ENCODE measurements at places on chromosomes 12 and 14.

DNA sequence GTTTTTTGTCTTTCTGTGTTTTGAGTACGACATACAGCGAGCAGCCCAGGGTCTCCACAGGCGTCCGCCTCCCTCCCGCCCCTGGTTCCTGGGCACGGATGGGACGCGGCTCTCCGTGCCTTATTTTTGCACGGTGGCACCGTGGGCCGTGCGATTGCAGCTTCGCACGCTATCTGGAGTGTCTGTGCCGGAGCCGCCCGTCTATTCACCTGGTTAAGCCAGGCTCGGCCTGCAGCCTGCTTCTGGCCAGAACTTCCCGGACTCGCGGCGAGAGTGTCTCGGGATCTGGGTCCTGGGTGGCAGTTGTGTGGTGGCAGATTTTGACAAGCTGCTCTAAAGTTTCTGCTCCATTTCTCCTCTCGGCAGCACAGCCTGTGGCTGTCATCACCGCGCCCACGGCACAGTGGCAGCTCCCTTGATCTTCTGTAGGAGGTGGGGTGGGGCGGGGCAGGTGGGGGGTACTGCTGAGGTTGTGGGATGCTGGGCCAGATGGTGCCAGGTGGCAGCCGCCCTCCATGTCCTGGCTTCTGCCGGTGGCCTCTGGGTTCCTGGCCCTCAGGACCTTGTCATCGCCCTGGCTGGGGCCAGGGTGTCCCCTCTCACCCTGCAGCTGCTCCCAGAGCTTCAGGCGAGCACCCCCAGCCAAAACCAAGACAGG, 2.9 kb downstream of the MMP17 start:
- no peak for DNase-seq

DNA sequence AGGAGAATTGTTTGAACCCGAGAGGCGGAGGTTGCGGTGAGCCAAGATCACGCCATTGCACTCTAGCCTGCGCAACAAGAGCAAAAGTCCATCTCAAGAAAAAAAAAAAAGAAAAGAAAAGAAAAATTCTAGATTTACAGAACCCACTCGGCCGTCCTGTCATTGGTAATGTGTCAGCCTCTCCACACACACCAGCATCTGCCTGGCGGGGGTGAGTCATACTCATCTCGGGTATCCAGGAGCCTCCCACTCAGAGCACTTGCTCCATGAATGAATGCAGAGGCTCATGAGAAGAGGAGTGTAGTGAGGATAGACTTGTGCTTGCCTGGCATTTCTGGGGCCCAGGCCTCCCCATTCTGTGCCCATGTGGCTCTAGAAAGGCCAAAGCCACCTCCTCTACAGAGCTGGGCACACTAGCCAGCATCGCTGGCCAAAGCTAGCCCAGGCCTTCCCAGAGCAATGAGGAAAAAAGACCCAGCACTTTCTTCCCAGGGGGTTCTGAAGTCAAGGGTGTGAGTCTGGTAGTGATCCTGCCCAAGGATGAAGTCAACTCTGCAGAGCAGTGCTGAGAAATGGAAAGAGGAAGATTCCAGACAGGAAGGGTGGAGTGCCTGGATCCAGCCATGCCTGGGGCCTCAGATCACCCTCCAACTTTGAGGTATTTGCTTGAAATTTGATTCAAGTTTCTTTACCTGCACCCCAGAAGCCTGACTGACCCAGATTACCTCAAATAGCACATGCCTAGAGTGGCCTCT, 31.2 kb upstream of the KLC1 start:
- no peak for DNase-seq

DNA sequence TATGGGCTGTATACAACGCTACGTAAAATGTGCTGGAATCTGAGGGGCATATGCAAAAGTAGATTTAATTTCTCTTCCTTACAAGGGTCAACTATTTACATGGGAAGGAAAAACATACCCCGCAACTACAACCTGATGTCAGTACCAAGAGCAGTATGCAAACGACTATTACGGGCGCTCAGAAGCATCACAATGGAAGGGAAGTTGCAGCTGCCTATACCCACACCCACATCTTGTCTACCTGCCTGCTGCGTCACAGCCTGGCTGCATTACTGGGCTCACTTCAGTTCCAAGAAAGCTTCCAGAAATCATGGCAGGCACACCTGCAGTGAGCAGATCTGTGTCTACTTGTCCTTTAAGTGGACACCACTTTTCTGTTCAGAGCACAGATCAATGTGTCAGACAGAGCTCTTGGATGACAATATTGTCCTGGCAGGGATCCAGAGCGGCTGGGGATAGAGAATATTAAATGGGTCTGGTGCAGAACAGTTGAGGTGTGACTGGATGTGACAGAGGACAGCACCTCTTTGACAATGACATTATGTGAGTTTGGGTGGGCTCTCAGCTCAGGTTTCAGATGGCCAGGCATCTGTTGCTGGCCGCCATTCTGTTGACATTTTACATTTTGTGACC, 41.5 kb upstream of the GNG2 start:
- no peak for DNase-seq

GRCh38 chr14:67487937-67488893, at the start of gene TMEM229B:
TSS of gene TMEM229B (minus strand) at chr14:67488721. CDS start at chr14:67473923, 14,798 bp downstream.
- no peak for DNase-seq

DNA sequence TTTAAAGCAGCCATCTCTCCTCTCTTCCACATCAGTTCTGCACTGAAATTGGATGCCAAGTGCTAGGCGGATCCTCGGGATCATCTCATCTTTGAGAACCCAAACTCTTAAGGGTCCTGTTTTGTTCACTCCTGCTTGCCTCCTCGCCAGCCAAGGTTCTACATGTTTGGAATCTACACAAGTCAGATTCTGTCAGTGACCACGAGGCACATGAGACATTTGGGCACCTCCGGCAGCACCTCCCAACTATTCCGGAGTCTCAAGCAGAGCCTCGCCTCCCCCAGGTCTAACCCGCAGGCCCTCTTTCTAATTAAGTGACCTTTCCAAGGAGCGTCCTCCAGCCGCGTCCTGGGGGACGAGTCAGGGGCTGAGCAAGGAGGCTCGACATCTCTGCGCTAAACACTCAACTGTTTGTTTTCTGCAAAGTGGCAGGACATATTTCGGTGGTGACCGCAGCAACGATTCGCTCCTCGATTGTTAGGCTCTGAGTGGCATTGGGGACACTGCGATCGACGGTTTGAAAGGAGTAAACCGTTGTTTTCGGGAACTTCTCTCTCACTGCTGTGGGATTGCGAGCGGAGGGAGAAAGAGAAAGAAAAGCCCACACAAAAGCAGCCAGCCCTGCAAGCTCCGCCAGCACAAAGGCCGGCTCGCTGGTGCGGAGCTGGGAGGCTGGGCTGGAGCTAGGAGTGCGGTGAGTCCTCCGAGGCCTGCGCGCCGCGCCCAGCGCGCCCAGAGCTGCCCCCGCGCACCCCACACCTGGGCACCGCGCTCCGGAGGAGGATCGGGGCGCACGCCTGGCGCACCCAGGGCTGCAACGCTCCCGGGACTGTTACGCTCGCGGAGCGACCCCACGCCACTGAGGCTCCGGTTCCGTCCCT, 640 bp downstream of the ARMH4 start:
- no peak for DNase-seq

- DNase-seq: no peak
Observed at GRCh38 chr12:10557766-10558165, 52.1 kb downstream of the EIF2S3B start.

GRCh38 chr12:13005649-13006048, 5.6 kb upstream of the HEBP1 start:
- DNase-seq: no peak

DNA sequence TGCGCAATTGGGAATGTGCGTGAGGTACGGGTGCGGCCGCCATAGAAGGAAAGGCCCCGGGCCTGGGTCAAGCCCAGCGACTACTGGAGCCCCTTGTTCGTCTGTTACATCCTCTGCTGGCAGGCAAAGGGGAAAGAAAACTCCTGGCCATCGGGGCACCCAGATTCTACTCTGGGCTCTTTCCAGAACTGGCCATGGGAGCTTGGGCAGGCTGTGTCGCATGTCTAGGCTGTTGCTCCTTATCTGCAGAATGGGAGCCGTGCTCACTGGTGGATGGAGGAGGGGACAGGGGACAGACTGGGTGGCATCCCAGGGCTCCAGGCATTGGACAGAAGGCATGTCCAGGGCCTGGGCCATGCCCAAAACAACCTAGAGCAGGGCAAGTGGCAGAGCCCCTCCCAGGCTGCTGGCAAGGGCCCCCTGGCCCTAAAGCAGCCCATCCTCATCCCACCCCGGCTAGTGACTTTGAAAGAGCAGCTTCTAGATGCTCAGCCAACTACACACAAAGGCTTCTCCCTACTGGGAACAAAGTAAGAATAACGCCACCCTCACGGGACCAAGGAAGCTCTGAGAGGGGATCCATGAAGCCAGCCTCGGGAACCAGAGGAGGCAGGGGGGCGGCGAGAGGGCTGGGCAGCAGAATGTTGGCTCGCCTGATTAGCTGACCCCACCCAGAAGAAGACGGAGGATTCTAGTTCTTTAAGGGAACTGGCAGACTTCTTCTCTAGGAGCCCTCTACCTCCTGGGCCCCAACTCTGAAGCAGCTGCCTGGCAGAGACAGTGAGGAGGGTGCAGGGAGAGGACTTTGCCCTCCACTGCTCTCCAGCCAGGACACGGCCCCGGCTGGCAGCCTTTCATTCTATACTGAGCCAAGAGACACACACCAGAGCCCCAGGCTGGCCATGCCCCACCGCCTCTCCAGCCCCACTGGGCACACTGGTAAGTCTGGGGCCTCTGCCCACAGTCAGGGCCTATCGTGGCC, 96.8 kb downstream of the SINHCAF start:
- peak; percentile 28 for DNase-seq

- DNase-seq: no peak
Observed at GRCh38 chr12:123815968-123816367, 53.9 kb downstream of the DNAH10 start.

- DNase-seq: no peak
Observed at GRCh38 chr12:13376610-13377373, 180.3 kb downstream of the EMP1 start.

- DNase-seq: no peak
Observed at GRCh38 chr14:51908086-51908485, 47.7 kb downstream of the GNG2 start.

- no peak for DNase-seq
Observed at GRCh38 chr12:18923721-18924120, 185.8 kb downstream of the CAPZA3 start.

DNA sequence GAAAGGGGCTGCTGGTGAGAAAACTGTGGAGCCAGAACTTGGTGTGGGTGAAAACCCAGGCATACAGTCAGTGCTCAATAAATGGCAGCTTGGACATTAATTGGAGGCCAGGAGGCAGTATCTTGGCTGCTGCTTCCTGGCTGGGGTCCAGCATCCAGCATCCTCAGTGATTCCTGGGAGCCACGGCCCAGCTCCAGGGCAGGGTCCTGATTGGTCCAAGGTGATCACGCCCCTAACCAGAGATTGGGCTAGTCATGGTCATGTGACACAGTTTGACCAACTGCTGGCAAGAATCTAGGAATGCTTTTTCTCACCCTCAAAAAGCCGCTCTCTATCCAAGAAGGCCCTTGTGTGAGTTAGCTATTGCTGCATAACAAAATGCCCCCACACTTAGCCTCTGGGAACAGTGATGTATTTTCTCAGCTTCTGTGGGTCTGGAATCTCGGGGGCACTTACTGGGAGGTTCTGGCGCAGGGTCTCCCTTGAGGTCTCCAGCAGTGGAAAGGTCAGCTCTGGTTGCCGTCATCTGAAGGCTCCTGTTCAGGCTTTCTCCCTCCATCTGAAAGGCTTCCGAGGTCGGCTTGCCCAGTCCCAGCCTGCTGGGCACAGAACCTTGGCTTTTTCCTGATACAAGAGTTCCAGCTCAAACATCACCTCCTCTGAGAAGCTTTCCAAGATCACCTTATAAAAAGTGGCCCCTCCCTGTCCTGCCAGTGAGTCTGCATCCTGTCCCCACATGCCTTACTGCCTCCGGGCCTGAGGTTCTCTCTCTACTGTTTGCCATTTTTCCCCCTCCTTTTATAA, 119.2 kb upstream of the NCOR2 start:
- DNase-seq: no peak

GRCh38 chr12:114013575-114014345, 47.6 kb upstream of the RBM19 start:
- no peak for DNase-seq

- DNase-seq: no peak
Observed at GRCh38 chr12:91774434-91774921, 371.2 kb downstream of the BTG1 start.

- DNase-seq: no peak
Observed at GRCh38 chr14:91835920-91836843, 31.2 kb downstream of the TC2N start.

DNA sequence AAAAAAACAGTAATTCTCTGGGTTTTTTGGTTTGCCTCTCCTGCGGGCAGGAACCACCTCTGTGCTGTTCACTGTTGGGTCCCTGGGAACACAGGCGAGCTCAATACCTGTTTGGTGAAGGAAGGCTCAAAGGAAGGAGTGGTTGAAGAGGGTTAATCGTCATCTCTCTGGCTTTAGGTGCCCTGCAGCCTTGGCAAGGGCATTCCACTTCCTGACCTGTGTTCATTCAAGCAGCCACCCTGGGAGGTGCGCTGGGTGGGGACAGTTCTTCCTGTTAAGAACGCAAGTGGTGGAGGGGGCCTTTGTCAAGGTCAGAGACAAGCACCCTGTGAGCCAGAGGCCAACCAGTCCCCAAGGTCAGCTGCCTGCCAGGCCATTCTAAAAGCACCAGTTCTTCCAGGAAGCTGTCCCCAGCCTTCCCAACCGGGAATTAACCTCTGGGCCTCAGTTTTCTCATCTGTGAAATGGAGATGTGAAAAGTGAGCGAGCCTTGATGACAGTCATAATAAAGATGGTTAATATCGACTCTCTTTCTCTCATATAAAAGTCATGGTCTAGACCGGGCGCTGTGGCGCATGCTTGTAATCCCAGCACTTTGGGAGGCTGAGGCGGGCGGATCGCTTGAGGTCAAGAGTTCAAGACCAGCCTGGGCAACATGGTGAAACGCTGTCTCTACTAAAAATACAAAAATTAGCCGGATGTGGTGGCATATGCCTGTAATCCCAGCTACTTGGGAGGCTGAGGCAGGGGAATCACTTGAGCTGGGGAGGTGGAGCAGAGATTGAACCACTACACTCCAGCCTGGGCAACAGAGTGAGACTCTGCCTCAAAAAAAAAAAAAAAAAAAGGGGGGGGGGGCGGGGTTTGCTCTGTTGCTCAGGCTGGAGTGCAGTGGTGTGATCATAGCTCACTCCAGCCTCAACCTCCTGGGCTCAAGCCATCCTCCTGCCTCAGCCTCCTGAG, 6.1 kb downstream of the RHOF start:
- no peak for DNase-seq

- no peak for DNase-seq
Observed at GRCh38 chr12:68876461-68876860, 56.5 kb downstream of the CPM start.

DNA sequence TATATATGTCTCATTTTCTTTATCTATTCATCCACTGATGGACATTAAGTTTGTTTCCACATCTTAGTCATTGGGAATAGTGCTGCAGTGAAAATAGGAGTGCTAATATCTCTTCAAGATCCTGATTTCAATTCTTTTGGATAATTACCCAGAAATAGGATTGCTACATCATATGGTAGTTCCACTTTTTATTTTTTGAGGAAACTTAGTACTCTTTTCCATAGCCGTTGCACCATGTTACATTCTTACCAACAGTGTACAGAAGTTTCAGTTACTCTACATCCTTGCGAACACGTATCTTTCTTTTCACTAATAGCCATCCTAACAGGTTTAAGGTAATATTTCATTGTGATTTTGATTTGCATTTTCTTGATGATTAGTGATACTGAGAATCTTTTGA, 29.8 kb downstream of the TESPA1 start:
- DNase-seq: no peak

- no peak for DNase-seq
Observed at GRCh38 chr14:54743382-54743781, 159.2 kb downstream of the GCH1 start.
